ENCODE measurements at places on chromosomes 12 and 14.

- no peak for DNase-seq
Measured at GRCh38 chr14:49982501-49982951, 89.6 kb downstream of the ARF6 start.

- DNase-seq = no peak
Measured at GRCh38 chr14:34420547-34421150, 41.4 kb downstream of the SPTSSA start.

GRCh38 chr12:11895421-11896078 is 175.2 kb upstream of the BCL2L14 start:
- DNase-seq = no peak

DNA sequence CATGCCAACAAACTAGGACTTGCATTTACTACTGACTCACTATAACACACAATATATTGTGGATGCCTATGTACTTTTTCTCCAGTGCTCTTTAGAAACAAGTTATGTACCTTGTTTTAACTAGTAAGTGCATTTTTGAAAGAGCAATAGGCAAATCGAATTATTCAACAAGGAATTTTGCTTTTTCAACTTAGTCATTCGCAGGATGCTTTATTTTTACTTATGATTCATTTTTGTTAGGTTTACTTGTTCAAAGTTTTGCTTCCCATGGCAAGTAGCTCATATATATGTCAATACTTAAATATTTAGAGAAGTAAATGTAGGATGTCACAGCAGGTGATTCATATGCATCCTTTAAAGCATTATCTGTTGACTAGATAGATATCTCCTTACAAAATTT is 149.8 kb downstream of the PELI2 start:
- no peak for DNase-seq

DNA sequence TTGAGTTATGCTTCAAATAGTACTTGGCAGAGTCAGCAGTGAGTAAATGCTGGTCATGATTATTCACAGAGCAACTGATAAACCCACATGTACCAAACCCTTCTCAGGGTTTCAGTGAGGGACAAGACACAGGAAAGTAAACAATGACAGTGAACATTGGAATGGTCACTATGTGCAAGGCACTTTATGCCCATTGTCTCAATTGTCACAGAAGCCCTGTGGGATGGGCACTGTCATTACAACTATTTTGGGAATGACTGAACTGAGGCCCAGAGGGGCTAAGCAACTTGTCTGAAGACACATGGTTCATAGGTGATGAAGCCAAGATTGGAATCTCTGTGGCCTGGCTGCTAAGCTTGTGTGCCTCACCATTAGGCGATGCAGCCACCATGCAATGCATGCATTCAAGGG is 238.5 kb downstream of the RBM19 start:
- DNase-seq = no peak

DNA sequence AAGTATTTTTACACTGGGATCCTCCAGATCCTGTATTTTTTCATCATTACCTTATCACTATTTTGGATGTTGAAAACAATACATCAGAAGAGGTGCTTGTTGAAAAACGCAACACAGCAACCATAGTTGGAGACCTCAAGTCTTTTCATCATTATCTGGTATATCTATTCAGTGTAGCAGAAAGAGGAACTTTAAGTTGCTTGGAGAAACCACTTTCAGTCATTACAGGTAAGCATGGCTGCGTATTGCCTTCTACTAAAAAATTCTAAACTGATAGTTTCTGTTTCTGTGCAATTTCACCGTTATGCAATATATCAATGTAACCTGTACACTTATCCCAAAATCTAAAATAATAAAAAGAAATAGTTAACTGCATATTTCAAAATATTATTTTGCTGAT is 32.2 kb upstream of the PTPRQ start:
- no peak for DNase-seq

GRCh38 chr12:70251226-70251625 is 8.0 kb downstream of the CNOT2 start:
- DNase-seq = no peak

DNA sequence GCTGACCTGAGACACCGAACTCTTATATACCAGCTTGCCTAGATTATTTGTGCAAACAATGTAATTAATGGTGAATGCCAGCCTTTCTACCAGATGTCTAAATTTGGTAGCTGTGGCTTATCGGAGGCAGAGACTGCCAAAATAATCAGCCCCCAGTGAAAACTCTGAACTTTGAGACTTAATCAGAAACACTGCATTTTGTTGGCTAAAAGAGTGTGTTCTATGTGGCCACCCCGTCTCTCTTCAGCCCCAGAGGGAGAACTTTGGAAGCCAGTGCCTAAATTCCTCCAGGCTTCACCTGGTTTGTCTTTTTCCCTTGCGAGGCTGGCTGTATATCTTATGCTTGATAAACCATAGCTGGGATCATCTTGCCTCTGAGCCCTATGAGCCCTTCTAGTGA is 90.1 kb downstream of the LMNTD1 start:
- no peak for DNase-seq

- DNase-seq = no peak
Measured at GRCh38 chr14:80956102-80956501, 681 bp downstream of the TSHR start.

DNA sequence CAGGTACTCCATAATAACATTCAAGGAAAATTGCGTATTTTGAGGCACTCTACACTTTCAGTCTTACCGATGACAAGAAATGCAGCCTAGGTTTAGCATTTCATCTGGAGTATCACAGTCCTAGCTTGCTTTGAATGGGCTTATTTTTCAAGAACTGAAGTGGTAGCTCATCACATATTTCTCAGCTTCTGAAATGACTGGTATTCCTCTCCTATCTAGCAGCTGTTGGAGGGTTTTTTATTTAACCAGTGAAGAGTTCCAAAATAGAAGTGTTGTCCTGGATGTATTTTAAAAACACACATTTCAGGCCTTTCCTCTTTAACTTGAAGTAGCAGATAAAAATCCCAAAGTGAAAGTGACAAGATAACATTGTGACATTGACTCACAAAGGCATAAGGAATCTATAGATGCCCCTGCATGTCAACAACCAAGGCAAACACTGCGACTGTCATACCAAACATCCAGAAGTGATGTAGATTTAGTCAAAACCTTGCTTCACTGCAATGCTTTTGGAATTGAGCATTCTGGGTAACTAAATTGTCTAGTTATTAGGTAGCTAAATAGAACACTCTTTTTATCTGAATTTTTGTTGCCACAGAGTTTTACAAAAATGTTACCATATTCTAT is 182.2 kb upstream of the FBXO33 start:
- DNase-seq = no peak

- peak; percentile 22 for DNase-seq
Measured at GRCh38 chr14:102909462-102909861, 13.0 kb upstream of the AMN start.

- no peak for DNase-seq
Measured at GRCh38 chr14:64191756-64192155, 102.4 kb downstream of the ESR2 start.

- no peak for DNase-seq
Measured at GRCh38 chr12:93979189-93979588, 169.2 kb upstream of the PLXNC1 start.

DNA sequence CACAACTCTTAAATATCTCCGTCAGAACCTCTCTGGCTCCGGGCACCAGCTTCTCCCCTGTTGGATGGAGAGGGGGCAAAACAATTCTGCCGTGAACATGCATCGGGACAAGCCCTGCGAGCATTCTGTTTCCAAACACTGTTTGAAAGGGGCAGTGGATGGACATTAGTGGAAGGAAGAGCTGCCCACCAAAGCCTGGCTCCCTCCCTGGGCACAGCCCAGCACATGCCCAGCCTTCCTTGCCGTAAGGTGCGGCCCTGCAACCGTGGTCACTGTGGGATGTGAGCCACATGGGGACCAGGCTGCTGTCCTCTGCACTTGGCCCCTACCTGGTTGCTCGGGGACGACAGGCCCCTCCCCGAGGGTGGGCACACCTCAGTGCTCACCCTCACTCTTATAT is 54.0 kb downstream of the TRAFD1 start:
- DNase-seq = no peak

- DNase-seq = no peak
Measured at GRCh38 chr14:76673261-76673660, 88.0 kb upstream of the VASH1 start.

- DNase-seq = no peak
Measured at GRCh38 chr14:87874676-87875075, 118.3 kb downstream of the GALC start.

DNA sequence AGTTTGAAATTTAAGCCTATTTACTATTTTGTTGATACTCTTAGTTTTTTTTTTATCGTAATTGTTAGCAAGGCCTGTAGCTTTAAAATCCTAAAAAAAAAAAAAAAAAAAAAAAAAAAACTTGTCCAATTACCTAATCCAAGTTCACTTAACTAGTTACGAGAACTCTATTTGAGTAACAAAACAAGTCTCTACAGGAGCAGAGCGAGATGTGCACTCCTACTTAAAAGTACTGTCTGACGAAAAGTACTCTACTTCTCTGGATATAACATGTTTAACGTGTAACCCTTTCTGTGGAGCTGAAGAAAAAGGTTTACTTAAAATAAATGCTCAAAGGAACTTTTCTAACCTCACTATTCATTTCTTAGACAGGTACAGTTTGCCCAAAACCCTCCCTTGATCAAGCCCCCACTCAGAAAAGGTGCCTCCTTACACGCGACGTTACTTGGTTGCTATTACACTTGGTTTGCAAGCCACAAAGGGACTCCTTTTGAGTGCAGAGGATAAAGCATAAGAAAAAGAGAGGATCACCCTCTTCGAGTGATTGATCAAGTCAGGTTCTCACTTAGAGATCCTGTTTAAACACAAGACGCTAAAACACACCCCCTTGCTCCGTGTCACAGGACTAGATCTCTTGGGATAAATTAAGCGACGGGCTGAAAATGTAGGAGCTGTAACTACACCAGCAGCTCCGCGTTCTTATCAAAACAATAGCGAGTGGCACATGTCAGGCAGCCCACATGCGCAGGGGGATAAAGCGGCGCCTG is 2.2 kb downstream of the BAZ1A start:
- DNase-seq = no peak

- no peak for DNase-seq
Measured at GRCh38 chr12:105168006-105168405, 60.5 kb downstream of the WASHC4 start.

GRCh38 chr12:84983289-84983688 is 52.8 kb downstream of the TSPAN19 start:
- no peak for DNase-seq

GRCh38 chr14:92414690-92415445 is 91.9 kb downstream of the SLC24A4 start:
- no peak for DNase-seq

DNA sequence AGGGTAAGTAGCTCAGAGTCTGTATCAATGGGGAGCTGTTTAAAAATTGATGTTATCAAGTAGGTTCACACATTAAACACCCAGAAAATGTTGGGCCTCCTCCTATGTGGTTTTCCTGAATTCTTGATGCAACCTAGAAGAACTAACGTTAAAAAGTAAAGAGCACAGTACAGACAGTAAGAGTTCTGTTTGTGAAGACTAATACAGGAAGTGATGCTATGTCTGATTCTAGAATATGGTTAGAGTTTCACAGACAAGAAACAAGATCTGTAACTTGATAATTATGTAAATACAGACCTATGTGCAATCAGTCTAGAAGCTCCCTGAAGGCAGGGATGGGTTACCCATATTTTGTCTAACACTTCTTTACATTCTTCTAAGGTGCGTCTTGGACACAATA is 214.9 kb upstream of the BTG1 start:
- no peak for DNase-seq

GRCh38 chr14:104601786-104602185 is 2.8 kb downstream of the TMEM179 start:
- peak; percentile 38 for DNase-seq

GRCh38 chr12:3613641-3614395 is 122.8 kb downstream of the PRMT8 start:
- DNase-seq = no peak
